ENCODE measurements at places on chromosomes 4 and X.

DNA sequence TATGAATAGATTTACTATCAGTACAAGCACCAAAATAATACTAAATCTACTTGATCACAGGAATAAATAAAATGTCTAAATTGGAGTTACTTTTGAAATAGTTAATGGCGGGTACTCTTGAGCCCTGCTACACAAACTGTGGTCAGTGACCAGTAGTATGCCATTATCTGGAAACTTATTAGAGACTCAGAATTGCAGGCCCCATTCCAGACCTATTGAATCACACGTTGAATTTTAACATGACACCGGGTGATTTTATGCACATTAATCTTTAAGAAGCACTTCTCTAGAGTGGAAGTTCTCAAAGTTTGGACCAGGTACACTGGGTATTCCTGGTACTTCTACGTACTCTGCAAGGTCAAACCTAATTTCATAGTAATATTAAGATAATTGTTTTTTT lies 660.0 kb upstream of the POU3F4 start:
- no peak for DNase-seq

DNA sequence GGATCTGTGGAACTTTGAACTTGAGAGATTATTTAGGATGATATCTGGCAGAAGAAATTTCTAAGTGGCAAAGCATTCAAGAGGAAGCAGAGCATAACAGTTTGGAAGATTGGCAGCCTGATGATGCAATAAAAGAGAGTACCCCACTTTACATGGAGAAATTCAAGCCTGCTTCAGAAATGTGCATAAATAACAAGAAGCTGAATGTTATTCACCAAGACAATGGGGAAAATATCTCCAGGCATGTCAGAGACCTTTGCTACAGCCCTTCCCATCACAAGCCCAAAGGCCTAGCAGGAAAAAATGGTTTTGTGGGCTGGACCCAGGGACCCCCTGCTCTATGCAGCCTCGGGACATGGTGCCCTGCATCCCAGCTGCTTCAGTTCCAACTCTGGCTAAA lies 420.8 kb downstream of the DTHD1 start:
- DNase-seq: no peak

DNA sequence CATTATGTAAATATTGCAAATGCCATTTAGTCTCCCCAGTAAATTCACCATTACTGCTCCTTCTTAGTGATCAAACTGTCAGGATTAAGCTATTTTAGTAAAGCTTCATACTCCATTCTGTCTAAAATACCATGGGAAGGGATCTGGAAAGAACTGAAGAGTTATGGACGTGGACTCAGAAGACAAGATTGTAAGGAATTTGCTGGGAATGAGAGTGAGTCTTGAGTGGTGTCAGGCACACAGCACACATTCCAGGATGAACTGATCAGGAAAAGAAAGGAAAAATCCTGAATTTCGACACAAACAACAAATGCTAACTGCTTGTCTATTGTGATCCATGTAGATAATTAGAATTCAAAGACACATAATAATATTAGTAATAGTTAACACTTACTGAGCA lies 311.0 kb downstream of the CENPC start:
- no peak for DNase-seq

- DNase-seq: peak; percentile 15
Measured at GRCh38 chr4:89868999-89869589, 25.6 kb upstream of the MMRN1 start.

GRCh38 chr4:152150214-152150613 lies 385.7 kb downstream of the FBXW7 start:
- DNase-seq: no peak

DNA sequence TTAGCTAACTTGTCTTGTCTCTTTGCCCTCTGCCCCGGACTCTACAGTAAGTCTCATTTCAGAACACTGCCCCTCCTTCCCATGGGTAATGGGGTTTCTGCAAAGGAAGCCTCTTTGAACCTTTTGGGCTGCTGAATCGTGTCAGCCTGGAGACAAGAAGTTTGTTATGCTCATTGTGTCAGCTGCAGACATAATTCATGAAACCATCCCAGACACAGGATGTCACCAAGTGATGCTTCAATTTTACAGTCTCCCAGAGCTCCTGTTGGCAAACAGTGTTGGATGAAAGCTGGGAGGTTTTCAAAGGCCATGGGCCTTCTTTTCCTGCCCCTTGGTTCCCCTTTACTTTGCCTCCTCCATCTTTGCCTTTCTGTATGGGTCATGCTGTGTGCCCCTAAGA lies 223.1 kb upstream of the TAPT1 start:
- no peak for DNase-seq

- no peak for DNase-seq
Measured at GRCh38 chr4:81512757-81513501, 41.2 kb upstream of the RASGEF1B start.

GRCh38 chr4:95508421-95508820 lies 40.4 kb downstream of the UNC5C start:
- no peak for DNase-seq

Measured in erythroblast (primary cell).